ENCODE measurements at places on chromosomes 5 and 9.

- DNase-seq, result no peak
Measured at GRCh38 chr5:72408603-72409002, 88.4 kb downstream of the PTCD2 start.

DNA sequence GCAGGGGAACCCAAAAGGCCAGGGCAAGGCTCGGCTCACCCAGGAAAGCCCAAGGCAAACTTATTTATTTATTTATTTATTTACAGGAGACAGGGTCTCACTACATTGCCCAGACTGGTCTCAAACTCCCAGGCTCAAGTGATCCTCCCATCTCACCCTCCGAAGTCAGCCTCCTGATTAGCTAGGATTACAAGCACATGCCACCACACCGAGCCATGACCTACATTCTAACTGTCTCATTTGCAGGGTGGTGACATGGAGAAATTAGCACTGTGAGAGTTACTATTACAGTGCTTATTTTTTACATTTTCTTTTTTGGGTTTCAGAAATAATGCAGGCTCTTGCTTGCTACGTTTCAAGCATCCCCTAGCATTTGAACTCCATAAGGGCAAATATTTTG lies 18.1 kb downstream of the ARHGEF37 start:
- DNase-seq, result no peak

DNA sequence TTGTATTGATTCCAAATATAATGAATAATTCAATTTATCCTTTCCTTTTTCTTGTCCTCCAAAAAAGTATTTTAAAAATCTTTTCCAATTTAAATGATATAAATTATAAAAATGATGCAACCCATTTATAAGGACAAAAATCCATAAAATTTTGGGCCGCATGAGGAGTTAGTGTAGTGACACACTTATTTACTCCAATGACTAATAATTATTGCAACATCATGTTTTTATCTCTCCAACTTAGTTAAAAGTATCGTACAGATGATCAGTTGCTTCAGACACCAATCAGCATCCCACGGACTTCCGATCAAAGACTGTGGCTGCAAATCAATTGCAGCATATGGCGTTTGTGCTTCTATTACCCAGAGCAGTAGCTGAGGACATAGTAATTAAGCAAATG lies 58.6 kb downstream of the HTR4 start:
- DNase-seq, result no peak

GRCh38 chr5:17794815-17795214 lies 160.6 kb downstream of the TAF11L14 start:
- DNase-seq, result no peak

DNA sequence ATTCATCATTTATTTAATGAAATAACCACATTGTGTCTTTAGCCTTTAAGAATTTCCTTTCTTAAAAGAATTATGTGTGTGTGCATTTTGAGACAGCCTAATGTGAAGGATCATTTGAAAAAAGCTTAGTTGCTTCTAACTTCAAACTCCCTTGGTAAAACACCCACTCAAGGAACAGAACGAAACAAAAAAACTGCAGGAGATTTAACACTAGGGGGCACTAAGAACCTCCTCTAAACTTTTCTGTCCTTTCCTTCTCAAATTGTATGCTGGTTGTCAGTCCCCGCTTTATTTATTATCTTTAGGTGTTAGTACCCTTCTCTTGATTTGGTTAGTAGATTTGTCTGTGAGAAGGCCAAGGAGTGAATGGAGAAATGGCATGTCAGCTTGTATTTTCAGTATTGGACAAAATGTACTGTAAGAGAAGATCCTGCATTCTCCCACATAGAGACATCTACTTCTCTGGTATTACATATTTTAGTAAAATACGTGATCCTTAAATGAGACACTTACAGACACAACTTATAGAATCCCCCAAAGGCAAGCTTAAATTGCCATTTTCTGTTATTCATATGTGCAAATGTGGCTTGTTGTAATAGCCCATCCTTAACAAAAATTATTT lies 229.7 kb downstream of the MRPS30 start:
- DNase-seq, result peak; percentile 60

DNA sequence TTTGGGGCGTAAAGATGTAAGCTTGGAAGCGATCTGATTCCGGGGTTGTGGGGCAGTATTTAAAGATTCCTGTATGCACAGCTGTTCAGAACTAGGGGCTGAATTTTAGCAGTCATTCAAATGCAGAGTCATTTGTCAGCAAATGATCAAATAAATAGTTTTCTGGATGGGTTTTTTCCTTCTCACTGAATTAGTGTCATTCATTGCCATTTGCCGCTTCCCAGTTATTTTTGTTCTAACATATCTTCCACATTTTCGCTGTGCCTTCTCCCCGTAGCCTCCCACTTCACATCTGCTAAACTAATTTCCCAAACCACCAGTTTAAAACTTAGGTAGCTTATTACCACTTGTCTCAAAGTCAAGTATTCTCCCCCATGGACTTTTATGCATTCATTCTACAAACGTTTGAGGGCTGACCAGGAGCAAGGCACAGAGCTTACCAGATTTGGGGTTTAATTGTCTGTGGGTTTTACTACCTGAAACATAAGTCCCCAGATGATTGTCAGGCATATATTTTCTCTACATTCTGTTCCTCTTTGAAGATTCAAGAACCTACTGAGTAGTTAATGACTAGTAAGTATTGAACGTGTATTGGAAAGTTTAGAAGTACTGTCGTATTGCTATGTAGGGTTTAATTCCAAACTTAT lies 41.3 kb upstream of the CKMT2 start:
- DNase-seq, result no peak

DNA sequence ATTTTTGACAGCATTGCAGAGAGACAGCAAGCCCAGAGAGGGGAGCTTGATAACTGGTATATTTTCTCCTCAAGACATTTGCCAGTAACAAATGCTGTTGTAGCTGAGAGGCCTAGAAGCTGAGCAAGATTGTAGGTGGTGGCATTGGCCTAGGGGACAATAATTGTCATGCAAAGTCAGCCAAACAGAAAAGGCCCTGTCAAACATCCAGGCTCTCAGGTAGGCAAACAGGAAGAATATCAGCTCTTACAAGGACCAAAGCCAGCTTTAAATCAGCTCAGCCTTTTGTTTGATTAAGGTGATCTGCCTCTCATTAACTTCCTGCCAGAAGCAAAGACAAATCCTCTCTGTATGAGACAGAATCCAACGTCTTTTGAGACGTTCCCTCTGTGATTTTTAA lies 29.7 kb upstream of the BARX1 start:
- DNase-seq, result no peak

DNA sequence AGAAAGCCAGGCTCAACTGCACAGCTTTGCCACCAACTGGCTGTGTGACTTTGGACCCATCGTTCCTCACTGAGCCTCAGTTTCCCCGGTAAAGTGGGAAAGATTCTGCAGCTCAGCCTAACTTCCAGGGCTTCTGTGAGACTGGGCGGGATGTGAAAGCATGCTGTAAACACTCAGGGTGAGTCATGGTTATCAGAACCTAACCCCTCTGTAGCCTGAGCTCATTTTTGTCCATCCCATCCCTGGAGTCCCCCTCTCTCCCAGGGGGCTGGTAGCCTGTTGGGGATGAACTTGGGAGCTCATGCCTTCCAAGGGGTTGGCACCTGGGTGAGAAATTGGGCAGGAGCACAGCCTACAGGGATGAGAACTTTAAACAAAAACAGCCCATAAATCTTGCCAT lies 2.3 kb downstream of the CCDC69 start:
- DNase-seq, result no peak

DNA sequence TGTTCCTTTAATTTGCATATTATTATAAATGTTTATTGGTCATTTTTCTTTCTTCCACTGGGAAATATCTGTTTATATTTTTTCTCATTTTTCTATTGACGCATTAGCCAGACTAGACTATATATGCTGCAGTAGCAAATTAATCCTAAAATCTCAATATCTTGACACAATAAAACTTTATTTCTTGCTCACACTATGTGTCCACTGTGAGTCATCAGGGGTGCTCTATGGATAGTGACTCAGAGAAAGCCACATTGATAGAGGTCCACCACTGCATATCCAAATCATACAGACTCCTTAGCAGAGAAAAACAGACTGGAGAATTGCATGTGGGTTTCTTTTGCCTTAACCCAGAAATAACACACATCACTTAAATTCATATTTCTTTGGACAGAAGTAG lies 20.8 kb downstream of the OR1L3 start:
- no peak for DNase-seq

DNA sequence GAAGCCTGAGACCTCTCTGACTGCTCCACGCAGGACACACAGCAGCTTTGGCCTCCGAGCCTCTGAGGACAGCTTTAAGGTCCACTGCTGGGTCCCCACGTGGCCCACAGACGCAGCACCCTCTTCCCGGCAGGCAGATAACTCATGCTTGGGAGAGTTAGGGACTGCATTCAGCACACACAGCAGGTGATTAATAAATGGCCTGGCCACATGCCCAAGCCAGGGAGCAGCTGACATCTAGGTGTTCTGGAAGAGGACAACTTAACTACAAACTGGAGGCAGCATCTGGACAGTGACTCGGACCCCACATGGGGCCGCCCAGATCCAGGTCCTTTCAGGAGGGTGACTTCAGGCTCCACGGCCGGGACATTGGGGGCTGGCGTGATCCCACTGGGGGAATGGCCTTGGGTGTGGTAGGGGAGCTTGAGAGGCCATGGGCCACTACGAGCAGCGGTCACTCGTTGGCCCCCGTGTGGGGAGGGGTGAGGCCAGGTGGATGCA lies 11.3 kb downstream of the NINJ1 start:
- DNase-seq, result no peak

- DNase-seq, result no peak
Measured at GRCh38 chr5:79834754-79835714, 145.4 kb downstream of the CMYA5 start.

- no peak for DNase-seq
Measured at GRCh38 chr5:167143716-167144115, 1147.7 kb upstream of the WWC1 start.

- no peak for DNase-seq
Measured at GRCh38 chr5:169354921-169355320, 54.0 kb upstream of the SLIT3 start.

DNA sequence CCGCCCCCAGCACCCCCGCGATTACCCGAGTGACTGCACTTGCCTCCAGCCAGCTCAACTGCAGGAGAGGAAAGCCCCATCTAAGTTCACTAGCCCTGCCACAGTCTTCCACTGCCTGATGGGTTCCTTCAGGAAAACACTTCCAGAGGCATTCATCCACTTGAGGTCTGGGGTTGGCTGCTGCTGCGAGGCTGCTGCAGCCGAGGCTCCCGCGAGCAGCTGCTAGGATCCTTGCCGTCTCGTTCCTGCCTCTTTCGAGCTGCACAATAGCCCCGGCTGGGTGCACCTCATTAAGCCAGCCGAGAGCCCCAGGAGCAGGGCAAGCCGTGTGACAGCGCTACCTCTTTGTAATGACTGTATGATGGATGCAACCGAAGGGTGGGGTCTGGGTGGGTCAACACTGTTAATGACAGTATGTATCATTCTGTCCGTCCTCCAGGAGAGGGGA lies 24.2 kb upstream of the ELAVL2 start:
- DNase-seq, result peak; percentile 29

GRCh38 chr5:158811921-158812320 lies 287.8 kb downstream of the EBF1 start:
- DNase-seq, result no peak

DNA sequence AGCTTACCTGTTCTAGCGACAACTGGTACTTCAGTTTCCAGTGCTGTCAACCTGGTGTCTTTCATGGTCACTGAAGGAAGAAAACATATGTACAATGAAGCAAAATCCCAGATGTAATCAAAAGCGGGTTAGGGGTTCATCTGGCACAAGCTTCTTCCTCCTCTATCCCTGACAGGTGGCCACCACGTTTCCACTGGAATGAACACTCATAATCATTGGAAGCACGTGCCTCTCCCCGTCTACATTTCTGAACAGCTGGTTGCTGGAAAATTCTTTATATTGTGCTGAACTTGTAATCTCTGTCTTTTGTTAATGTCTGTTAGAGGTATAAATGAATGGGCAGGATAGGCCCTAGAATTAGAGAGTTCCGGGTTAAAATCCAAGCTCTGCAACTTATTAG lies 9.4 kb downstream of the TSC1 start:
- DNase-seq, result no peak

GRCh38 chr5:123511290-123511647 lies 708 bp upstream of the CSNK1G3 start:
- no peak for DNase-seq

GRCh38 chr9:133787754-133788025 lies 49.5 kb upstream of the SARDH start:
- peak; percentile 70 for DNase-seq

- no peak for DNase-seq
Measured at GRCh38 chr9:37001459-37001858, 32.6 kb downstream of the PAX5 start.

- DNase-seq, result no peak
Measured at GRCh38 chr9:128642675-128643245, 13.9 kb downstream of the DYNC2I2 start.

- DNase-seq, result no peak
Measured at GRCh38 chr9:84898188-84898587, 228.7 kb downstream of the NTRK2 start.

GRCh38 chr9:93115486-93116071 lies 18.5 kb downstream of the NINJ1 start:
- no peak for DNase-seq
